ENCODE measurements at places on chromosomes 6 and 20. TPM values are rescaled to one million over a fixed set of nuclear protein-coding genes. Genes with fewer than 3 reads are reported as not detected.

DNA sequence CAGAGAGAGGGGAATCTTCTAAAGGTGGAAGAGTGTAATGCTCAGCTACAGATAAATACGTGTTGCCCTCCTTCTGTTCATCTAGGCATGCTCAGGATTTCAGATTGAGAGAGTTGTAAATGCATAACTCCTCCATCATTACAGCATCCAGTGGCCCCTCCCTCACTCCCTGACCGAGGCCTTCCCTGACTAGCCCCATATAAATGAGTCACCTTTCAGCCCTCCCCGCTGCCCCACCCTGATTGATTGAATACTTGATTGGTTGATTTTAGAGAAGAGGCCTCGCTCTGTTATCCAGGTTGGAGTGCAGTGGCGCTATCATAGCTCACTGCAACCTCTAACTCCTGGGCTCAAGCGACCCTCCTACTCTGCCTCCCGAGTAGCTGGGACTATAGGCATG lies 193.7 kb downstream of the EYA2 start:
- no peaks in the 10 kb centered on the region for H3K36me3 ChIP-seq
- H3K27ac ChIP-seq, result no peak overlapping the region

- H3K4me3 ChIP-seq, result no peak overlapping the region
- H3K36me3 ChIP-seq, result no peaks in the 10 kb centered on the region
- H3K27ac ChIP-seq, result no peak overlapping the region
- no peaks in the 10 kb centered on the region for H3K27me3 ChIP-seq
These were observed 398.6 kb downstream of the RFPL4B start for GRCh38 chr6:112745765-112746164.

DNA sequence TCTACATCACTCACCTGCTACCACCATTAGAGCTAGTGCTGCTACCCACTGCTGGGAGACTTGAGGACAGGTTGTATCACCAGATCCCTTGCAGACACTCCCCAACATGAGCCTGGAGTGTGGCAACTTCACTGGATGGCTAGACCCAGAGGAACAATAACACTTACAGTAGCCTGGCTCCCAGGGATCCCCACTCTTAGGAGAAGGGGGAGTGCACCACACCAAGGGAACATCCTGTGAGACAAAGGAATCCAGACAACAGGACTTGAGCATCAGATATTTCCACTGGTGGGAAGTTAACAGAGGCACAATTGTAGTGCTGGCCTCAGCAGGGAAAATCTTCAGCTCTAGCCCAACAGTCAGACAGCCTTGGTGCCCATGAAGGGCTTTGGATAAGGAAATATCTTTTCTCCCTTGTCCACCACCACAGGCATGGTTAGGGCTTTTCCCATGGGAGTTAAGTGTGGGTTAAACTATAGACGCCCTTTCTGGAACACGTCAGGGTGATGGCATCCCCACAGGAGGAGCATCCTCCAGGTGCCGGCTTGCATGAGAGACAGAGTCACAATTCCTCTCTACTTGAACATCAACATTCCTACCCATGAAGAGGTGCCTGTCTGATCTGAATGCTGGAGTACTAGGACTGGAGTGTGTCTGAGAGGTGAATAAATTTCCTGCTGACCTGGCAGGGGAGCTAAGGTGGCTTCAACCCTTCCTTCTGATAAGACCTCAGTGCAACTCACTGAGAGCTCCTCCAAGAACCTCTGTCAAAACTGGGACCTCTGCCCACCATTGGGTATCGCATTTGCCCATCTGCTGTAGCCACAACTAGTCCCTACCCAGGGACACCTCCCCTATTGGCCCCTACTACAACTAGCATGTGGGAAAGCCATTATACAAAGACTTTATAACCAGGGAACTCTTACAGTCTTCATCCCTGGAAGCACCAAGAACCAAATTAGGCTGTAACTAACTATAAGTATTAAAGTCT lies 55.4 kb upstream of the SIRPG start:
- no peak overlapping the region for H3K4me3 ChIP-seq
- H3K36me3 ChIP-seq, result peaks cover 16% of the 10 kb centered on the region
- H3K27ac ChIP-seq, result no peak overlapping the region
- no peak for DNase-seq

The HTR1E gene
- total RNA-seq, result not detected

The RIMS4 gene
- total RNA-seq, result not detected
